ENCODE measurements at places on chromosomes 6 and 20.

DNA sequence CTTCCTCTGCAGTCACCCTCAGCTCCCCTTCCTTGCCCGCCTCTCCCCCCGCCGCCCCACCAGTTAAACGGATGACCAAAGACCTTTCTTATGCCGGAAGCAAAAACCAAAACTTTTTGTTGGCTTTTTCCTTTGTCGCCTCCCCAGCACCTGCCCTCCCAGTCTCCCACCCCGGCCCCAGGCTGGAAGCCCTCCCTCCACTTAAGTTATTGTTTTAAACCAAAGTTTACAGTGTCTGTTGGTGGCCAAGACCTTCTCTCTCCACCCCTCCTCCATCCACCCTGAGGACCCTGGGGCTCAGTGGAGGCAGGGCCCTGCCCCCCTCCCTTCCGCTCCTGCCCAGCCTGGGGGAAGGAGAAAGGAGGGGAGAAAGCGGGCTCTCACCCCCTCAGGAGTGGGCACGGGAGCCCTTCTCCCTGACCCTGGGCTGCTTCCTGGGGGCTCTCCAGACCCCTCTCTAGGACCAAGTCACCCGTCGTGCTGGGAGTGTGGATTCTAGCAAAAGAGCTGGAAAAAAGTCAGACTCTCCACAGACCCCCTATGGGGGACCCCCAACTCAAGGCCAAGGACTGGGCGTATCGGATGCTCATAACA is 38.3 kb upstream of the MDFI start:
- peak; percentile 32 for DNase-seq

DNA sequence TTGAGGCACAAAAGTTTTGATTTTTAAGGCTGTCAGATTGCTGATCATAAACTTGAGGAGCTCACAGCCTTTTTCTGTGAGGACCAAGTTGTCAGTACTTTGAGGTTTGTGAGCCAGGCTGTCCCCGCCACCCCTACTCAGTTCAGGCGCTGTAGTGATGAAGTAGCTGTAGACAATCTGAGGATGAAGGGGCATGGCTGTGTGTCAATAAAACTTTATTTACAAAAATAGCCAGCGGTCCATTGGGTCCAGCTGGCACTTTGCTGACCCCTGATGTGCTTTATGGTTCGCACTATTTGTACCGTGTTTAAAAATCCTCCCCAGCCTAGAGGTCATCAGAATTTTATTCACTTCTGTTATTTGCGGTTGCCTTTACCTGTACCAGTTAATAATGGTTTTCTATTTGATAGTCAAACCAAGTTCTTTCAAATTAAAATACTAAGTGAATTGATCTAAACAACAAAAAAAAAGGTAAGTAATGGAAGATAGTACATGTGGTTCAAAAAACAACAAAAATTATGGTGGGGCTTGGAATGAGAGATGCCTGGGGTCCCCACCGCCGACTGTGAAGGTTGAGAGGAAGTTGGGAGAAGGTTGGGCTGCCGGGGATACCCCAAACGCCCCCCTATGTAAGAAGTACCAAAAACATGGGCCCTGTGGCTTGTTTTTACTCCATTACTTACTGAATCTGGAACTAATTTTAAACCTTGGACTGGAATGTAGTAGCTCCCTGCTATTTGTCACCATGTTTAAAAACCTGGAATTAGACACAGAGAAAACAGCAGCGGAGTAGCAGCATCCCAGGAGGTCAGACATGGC is 123.6 kb downstream of the SYCP2 start:
- DNase-seq, result no peak

- no peak for DNase-seq
These were observed 98.3 kb upstream of the SASH1 start for GRCh38 chr6:148244217-148244935.

DNA sequence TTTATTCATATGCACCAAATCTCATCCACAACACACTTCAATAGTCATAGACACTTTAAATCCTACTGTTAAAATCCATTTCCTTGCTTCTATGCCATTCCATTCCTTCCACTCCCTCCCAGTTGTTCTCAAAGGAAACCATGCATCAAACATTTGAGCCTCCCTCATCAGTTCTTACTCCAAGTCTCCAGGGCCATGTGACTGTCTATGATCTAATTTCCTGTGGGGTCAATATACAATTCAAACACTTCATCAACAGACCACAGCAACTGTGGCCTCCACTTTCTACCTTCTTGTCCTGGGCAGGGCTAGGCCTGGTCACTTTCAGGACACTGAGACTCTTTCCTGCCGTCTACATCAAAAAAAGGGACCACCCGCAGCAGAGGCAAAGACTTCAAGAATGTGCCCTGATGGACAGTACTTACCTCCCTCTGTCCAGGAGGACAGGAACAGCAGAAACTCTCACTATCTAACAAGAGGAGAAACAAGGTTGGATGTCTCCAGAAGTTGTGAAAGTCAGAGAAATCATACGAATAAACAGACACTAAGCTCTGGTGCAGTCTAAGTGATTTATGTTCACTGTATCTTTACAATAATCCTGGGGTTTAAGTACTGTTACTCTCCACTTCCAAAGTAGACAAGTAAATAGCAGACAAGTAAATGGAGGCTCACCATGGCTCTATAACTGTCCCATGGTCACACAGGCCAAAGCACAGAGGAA is 160.2 kb downstream of the QRSL1 start:
- DNase-seq, result no peak

GRCh38 chr6:136307351-136307750 is 17.7 kb upstream of the BCLAF1 start:
- DNase-seq, result no peak

GRCh38 chr6:1606780-1607515 is 2.8 kb upstream of the FOXC1 start:
- no peak for DNase-seq

DNA sequence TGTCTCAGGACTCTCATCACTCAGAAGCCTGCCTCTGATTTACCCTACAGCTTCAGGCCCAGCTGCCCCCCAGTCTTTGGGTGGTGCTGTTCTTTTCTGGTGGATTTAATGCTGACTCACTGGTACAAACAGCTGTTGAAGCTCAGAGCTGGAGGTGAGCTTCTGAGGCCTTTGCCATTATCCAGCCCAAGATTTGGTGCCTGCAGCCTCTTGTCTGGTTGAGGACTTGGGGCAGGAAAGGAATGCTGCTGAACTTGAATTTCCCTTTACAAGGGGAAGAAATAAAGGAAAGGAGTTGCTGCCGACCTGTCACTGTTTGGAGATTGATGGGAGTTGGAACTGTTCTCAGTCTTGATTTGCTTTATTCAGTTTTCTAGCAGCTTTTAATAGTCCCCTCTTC is 19.8 kb downstream of the ABCF1 start:
- DNase-seq, result no peak

DNA sequence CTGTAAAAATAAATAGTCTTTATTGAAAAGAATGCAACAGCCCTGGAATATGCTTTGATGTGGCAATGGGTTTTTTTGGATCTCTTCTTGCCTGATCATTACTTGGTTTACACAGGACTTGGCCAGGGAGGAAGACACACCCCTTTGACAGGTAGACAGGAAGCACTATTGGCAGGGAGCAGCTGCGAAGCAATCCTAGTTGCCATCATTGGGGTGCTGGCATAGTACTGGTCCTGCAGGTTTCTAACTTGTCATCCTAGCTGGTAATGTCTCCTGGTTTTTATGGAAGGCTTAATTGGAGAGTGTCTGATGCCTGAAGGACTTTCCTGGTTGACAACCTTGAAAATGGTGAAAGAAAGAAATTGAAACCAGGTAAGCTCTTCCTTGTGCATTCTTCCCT is 71.2 kb upstream of the CCN6 start:
- DNase-seq, result no peak

GRCh38 chr6:138896104-138896756 is 91.8 kb downstream of the REPS1 start:
- DNase-seq, result no peak

All from upper lobe of right lung (tissue), 1 donor.